NCI-H748 treated with DMSO at 0.1 percent for 48 hours (cell line): ENCODE measurements at places on chromosomes 5 and 9.
A peak's percentile ranks its signal among the peaks of the same experiment; 100 is the strongest.

DNA sequence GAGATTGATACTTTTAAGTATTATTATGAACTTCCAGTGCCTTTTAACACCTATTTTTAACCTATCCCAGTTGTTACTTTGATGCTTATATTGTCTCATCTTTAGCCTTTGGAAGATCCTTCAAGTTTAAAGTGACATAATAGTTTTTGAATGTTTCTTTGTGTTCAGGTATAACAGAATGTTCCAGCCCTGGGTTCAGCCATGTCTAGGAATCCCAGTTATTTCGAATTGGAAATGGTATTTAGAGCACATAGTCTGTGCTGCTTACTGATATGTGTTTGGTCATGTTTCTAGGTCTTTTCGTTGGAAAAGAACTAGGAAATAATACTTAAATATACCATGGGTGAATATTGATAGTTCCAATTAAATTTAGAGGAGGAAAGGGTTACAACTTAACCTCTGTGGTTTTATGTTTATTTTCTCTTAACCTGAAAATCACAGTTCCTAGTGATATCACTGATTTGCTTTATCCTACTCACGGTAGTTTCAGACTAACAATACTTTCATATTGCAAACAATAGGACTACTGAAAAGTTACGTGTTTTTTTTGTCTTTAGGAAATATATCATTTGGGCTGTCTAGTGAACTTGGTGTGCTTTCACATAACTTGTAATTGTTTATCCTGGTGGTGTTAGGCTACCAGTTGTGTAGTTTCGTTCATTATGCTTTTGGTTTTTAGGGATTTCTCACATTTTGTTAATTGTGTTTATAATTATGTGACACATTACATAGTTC lies 37.8 kb downstream of the UHRF2 start:
- no peak for DNase-seq

DNA sequence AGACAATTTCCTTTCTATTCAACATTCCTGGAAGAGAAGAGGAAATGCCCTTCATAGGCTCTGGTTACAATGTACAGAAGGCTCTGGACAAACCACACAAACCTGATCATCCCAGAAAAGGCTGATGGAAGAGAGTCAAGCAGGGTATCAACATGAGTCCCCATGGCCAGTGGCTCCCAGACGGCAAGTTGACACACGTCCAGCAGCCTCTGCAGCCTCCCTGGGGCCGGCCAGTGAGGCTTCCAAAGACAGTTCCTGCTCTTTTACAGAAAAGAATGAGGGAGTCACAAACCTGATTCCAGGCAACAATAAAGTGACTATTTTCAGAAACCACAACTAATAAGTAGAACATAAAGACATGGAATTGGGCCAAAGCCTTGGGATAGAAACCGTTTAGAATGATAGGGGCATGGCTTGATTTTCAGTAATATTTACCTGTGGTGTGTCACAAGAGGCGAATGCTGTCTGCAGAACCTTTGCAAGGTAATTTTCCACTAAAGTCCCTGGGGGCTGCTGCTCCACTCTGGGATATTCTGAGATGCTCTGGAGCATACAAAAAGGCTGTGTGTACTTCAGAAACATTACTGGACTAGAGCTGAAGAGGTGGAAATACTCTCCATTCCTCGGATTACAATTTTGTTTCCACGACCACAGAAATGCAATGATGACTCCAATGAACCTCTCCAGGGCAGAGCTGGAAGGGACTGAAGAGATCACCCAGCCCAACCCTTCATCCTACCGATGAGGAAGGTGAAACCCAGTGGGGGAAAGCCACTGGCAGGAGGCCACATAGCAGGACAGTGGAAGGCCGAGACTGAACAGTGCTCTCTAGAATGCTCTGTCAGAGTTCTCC lies 10.4 kb downstream of the MED27 start:
- no peak for DNase-seq

DNA sequence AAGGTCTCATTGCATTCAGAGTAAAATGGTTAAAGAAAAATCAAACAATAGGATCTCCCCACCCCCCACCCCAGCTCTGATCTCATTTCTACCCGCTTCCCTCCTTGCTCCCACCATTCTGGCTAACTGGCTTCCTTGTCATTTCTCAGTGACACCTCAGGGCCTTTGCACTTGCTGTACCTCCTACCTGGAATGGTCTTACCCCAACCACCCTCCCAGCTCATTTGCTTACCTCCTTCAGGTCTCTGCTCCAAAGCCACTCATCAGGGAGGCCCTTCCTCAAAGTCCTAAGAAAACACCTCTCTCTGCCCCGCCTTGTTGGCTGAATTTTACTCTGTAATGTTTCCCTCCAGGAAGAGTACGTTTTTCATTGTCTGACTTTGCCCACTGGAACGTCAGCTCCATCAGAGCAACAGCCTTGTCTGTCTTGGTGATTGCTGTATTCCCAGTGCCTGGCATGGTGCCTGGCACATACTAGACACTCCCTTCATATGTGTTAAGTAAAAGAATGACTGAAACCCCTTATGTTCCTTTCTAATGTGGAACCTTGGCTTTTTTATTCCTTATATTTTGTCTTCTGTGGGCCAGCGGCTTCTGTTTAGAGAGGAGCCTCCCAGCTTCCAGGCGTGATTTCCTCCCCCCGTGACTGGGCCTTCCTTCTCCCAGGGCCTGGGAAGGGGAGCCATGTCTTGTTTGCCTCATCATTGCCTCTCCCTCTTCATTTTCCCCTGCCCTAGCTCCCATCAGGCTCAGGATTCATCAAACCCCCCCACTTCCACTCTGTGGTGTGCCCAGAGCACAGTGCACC lies 26.9 kb downstream of the NEURL1B start:
- no peak for DNase-seq

- no peak for DNase-seq
These were observed 102.1 kb downstream of the SUSD1 start for GRCh38 chr9:112072721-112073638.

DNA sequence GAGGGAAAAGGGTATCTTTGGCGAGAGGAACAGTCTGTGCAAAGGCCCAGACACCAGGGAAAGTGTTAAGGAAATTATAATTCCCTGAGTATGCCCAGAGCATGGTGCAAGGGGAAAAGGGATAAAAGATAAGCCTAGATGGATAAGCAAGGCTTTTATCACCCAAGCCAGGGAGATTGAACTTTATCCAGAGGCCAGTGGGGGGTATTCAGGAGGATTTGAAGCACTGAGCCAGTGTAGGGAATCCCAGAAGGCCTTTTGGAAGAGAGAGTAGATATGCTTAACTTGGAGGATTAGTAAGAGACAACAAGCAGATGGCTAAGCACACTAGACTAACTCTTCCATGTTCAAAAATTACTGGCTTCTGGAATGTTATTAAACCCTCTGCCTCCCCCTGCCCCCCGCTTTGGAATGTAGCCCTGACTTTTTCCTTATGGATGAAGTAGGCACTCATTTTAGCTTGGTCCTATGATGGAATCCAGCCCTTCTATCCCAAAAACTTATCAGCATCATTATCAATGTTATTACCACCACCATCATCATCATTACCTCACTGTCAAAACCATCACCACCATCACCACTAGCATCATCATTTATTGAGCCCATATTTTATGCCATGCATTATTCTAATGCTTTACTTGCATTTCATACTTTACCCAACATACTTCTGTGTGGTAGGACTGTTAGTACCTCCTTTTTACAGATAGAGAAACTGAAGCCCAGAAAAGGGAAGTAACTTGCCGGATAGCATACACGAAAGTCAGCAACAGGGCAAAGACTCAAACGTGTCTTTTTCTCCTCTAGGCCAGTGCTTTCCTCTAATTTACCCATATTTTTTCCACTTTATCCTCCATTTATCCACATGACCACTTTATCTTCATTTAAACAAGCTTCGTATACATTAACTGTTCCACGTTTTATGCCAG lies 237.0 kb downstream of the PAPPA start:
- DNase-seq = no peak

DNA sequence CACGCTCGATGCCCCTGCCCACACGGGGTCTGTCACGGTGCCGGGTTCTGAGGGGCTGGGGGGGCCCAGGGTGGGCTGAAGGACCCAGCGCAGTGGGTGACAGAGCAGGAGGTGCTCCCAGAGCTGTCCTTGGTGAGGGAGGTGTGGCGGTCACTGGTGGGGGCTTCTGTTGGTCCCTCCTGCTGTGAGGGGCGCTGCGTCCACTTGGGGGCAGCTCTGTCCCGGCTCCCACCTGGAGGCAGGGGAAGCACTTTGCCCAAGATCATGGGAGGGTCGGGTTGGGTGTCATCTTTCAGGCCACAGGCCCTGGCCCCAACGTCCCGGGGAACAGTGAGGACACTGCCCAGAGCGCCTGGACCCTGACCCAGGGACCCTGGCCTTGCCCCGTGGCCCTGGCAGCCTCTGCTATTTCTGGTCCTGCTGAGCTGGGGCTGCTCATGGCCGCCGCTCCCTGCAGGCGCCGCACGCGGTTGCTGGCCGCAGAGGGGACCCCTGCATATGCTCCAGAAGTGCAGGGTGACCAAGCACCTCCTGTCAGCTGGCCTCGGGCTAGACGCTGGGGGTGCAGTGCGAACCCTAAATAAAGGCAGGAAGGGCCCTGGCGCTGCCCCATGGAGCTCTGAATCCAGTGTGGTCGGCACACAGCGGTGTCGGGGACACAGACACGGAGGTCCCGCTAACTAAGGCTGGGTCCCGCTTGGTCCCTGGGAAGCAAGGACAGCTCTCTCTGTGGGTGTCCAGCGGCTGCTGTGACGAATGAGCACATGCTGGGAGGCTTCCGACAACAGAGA lies 11.6 kb upstream of the RNU6ATAC start:
- DNase-seq = no peak

- DNase-seq = no peak
These were observed 286.6 kb downstream of the FER start for GRCh38 chr5:109034306-109034705.

GRCh38 chr5:77355080-77355479 lies 137.0 kb downstream of the WDR41 start:
- DNase-seq = no peak

DNA sequence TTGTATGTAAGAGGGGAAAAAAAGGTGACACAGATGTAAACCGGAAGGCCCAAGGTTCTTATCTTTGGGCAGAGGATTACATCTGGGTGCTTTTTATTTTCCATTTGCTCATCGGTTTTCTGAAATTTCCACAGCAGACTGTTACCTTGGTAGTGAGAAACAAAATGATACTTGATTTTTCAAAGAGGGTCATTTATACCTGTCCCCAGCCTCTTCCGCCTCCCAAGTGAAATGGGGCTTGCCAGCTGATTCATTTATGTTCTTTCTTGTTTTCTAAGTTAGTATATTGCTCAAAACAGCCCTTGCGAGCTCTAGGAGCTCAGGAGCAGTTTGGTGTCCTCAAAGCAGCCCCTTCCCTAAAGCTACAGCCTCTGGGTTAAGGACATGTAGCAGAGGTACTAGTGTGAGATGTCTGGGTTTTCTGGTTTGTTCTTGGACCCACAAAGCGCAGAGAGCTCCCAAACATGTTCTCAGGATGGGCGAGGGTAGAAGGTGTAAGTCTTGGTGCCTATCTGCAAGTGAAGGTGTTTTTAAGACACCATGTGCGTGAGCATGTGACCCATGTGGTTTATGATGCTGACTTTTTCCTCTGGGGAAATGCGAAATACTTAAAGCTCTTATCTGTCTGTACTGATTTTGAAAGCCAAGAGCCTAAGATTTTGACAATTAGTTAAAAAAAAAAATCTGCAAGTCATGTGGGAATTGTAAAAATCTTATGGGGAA lies 38.3 kb downstream of the DAPK1 start:
- no peak for DNase-seq

DNA sequence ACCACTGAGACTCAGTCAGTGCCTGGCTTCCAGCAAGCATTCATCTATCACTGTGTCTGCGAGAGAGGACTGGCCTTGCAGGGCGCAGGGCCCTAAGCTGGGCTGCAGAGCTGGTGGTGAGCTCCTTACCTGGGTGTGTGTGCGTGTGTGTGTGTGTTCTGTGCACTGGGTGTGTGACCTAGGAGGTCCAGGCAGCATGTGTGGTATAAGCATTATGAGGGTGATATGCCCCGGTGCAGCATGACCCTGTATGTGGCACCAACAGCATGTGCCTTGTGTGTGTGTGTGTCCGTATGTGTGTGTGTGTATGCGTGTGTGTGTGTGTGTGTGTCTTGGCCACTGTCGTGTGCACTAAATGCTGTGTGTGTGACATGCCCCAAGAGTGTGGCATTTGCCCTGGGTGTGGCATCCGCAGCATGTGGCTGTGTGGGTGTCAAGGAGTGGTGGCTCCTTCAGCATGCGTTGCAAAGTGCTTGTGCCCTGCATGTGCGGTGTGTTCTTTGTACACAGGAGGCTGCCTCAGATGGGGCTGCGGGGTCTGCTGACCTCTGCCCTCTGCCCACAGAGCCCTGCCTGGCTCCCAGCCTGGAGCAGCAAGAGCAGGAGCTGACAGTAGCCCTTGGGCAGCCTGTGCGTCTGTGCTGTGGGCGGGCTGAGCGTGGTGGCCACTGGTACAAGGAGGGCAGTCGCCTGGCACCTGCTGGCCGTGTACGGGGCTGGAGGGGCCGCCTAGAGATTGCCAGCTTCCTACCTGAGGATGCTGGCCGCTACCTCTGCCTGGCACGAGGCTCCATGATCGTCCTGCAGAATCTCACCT lies 3.3 kb downstream of the FGFR4 start:
- no peak for DNase-seq

DNA sequence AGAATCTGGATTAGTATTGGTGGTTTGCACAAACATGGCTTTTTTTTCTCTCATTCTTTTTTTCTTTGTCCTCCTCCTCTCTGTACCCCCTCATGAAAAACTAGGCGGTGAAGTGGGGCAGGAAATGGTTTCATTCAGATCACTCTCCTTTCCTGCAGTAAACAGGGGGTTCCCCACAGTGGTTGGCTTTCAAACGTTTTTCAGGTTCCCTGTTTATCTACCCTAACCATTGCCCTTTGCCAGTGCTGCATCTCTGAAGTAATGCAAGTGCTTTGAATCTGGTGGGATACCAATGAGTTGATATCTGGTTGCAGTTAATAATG lies 29.8 kb downstream of the NR4A3 start:
- DNase-seq = no peak

DNA sequence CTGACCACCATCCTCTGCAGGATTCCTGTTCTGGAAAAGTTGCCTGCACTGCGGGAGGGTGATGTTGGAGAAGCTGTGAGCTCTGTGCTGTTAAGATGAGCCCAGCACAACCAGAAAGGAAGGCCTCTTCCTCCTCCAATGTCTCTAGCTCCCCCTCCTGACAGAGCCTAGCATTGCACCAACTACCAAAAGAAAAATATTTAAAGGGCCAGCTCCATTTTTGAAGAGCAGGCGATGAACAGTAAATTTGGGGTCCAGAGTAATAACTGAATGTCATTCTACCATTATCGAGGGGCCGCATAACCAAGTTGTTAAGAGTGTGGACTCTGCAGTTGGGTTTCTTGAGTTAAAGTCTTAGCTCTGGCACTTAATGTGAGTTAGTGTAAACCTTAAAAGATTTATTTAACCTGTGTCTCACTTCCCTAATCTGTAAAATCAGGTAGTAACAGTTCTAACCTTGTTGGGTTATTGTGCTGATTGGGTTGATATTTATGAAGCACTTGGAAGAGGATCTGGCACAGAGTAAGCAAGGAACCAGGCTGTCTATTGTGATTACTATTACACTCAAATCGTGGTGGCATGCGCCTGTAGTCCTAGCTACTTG lies 3.9 kb downstream of the TEX53 start:
- peak; percentile 57 for DNase-seq
